ENCODE measurements at places on chromosomes 16 and 17.

- DNase-seq, result peak; percentile 41
Measured at GRCh38 chr16:1773703-1774447, 941 bp upstream of the MRPS34 start.

- no peak for DNase-seq
Measured at GRCh38 chr17:45020354-45021138, 30.9 kb downstream of the DCAKD start.

- DNase-seq, result no peak
Measured at GRCh38 chr17:72967977-72968585, 124.4 kb downstream of the SLC39A11 start.

DNA sequence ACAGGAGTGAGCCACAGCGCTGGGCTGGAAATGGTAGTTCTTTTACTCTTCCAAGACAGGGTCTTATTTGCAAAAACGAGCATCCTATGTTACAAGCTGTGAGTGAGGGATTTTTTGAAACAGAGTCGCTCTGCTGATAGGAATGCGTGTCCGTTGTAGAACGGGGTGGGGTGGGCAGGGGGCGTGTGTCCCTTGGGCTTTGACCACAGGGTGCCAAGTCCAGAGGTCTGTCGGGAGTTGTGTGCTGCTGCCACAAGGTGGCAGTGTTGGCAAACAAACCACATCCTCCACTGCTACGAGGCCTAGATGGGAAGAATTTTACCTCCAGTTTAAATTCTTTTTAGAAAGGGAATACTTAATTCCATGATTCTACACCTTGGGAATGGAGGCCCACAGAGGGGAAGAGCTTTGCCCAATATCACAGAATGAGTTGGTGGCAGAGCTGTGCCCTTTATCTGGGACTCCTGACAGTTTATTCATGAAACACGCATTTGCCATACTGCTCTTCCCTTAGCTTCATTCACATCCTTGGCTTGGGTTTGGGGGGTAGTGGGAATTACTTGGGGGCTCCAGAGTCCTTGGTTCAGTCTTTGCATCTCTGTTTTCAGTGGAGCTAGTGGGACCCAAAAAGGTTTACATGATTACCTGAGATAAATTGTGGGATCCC is 30.6 kb upstream of the ETV4 start:
- DNase-seq, result peak; percentile 77

DNA sequence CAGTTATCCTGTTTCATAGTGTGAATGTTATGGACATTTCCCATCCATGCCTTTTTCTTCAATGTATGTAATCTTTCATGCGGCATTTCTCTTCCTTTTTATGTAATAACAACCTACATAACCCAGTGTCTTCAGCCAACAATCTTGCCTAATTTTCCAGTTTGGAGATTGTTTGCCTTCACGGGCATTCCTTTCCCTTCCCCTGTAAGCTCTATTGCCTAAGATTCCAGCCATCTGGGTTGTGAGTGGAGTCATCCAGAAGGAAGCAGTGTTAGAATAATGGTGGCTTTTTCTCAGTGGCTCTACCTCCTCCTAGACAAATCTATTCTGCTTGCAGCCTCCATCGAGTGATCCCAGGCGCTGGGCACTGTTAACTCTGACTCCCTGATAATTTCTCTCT is 22.3 kb downstream of the SYCE1L start:
- no peak for DNase-seq

- DNase-seq, result peak; percentile 94
Measured at GRCh38 chr16:84726079-84726668, 26.4 kb downstream of the USP10 start.

DNA sequence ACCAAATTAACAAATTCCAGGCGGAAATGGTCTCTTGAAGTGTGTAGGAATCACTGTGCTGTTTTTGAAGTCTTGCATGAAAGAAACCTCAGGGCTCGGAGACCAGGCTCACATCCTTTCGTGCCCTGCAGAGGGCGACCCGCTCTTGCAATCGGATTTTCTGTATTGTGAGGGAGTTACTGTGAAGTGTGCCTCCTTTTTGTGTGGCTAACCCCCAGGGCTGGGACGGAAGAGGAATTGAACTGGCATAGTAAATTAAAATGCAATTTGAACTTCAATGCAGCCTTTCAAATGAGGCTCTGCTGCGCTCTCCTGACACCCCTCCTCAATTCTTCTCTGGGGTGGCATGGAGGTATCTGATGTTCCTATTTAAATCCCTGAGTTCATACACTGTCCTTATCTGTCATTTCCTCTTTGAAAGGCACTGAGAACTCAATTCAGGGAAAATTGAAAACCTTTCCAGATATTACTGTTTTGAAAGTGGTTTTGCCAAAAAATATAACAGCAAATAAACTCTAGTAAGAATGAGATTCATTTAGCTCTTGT is 51.5 kb upstream of the MGAT5B start:
- DNase-seq, result peak; percentile 34

DNA sequence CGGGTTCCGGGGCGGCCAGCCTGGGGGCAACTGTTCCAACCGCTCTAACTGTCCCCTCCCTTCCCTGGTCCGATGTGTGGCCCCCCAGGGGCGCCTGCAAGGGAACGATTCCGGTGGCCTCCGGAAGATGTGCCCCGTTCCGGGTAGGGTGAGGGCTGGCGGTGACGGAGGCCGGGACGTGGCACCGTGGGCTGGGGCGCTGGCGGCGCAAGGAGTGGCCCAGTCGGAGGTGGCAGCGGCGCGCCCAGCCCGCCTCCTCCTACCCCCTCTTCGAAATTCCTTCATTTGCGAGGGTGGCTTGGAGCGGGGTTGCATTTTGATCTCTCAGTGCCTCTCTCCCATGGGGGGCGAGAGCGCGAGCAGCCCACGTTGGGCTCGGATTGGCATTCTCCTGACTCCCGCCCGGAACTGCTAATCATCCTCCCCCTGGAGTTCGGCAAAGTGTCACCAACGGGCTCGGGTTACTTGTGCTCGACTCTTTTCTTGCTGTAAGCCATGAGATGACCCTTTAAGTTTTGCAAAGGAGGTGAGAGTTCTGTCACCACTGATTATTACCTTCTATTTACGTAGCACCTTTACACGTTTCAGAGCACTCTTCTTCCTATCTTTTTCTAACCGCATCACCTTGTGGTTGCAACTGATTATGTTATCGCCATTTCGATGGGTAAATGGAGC is 622 bp downstream of the NDEL1 start:
- peak; percentile 73 for DNase-seq

- no peak for DNase-seq
Measured at GRCh38 chr16:87974178-87974577, 22.9 kb downstream of the BANP start.

DNA sequence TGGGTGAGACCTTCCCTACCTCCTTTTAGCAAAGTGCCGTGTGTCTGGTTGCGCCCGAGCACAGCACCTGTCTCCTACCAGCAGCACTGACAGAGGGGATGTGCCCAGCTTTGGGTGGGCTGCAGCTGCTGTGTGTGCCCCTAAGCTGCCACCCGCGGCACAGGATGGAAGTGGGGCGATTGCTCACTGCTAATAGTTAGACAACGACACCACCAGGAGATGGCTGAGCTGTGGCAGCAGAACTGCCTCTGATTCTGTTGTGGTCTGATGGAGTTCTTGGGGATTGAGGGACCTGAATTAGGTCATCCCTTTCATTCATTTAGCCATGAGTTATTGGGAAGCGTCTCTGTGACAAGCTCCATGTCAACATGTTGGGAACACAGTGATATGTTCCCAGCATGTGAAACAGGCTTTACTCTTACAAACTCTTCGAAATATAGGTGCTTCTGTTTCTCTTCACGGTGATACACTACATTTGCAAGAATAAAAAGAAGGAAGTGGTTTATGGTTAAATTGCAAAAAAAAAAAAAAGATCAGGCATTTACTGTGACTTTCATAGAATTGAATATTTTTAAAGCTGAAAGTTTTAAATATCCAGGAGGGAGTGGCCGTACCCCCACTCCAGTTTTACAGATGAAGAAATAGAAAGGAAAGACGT is 184.4 kb downstream of the MAF start:
- no peak for DNase-seq

DNA sequence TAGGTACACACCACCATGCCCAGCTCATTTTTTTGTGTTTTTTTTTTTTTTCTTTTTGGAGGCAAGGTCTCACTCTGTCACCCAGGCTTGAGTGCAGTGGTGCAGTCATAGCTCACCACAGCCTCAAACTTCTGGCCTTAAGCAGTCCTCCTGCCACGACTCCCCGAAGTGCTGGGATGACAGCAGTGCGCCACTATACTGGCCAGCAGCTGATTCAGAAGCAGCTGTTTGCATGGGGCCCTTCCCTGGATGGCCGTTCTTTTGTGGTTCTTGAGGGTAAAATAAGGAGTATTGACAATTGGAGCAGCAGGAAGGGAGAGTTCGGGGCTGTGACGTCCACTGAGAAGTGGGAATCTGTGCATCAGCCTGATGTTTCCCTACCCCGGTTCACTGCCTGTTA is 41.6 kb downstream of the KIAA0513 start:
- no peak for DNase-seq

- DNase-seq, result peak; percentile 45
Measured at GRCh38 chr17:40963838-40964237, 2.9 kb downstream of the KRT39 start.

- no peak for DNase-seq
Measured at GRCh38 chr17:79438058-79438457, 172.8 kb downstream of the RBFOX3 start.

- peak; percentile 21 for DNase-seq
Measured at GRCh38 chr17:51263006-51263405, 2.7 kb downstream of the UTP18 start.

DNA sequence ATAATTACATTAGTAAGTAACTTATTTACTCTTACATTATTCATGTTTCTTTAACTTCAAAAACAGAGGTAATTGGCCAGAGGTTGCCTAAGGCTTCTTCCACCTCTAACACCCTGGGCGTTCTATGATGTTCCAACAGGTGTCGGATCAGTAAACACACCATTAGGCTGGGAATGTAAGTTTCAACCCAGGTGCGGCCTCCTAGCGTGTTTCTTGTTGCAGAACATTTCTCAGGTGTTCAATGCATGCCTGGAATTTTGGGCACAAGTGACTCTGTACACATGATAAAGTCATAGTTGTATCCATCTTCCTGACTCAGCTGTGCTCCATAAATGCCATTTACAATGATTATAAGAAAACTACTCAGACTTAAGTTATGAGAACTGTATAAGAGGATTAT is 1.0 kb downstream of the KRTAP2-2 start:
- DNase-seq, result no peak

DNA sequence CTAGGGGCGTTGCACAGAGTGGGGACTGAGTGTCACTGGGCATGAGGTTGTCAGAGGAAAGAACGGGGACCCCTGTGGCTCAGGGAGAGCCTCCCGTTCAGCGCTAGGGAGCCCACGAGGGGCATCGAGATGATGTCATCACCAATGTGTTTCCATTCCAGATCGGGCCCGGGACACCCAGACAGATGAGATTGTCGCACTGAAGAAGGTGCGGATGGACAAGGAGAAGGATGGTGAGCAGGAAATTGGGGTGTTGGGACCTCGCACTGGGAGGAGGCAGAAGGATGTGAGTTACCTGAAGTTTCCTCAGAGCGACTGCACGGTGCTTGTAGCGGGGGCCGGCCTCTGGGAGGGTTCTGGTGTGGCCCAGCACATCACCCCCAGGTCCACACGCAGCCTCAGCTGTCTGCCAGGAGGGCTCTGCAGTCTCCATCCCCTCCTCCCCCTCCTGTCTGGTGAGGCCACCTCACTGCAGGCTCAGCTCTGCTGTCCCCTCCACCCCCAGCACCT is 4.0 kb downstream of the CDK10 start:
- DNase-seq, result no peak

- no peak for DNase-seq
Measured at GRCh38 chr17:66485309-66485947, 183.0 kb downstream of the PRKCA start.

DNA sequence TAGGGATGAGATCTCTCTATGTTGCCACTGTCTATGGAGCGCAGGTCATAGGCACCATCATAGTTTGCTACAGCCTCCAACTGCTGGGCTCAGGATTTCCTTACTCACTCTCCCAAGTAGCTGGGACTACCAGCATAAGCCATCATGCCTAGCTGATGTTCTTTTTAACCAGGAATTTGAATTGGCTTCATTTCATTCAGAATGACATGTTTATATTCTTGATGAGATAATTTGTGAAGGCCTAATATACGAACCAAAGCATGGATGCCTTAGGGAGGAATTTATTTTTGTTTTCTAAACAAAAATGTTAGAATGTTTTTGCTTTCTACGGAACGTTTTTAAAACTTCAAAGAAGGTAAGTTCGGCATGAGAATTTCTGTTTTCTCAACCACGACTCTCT is 71.6 kb downstream of the HS3ST3B1 start:
- no peak for DNase-seq

DNA sequence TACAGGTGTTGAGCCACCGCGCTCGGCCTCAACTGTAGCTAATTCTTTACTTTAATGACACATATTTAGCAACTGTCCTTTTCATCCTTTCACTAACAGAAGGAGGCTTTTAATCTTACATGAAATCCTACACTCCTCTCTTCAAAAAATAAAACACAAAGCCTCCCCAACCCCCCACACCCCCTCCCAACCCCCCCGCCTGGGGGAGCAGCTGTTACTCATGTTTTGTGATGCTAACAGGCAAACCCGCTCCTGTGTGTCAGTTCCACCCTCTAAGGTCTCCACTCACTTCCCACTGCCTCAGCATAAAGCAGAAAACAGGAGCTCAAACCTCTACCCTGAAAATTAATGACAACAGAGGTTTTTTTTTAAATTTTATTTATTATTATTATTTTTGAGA is 55.4 kb upstream of the SLC25A19 start:
- no peak for DNase-seq

GRCh38 chr17:63790057-63790456 is 16.1 kb downstream of the DDX42 start:
- DNase-seq, result no peak

DNA sequence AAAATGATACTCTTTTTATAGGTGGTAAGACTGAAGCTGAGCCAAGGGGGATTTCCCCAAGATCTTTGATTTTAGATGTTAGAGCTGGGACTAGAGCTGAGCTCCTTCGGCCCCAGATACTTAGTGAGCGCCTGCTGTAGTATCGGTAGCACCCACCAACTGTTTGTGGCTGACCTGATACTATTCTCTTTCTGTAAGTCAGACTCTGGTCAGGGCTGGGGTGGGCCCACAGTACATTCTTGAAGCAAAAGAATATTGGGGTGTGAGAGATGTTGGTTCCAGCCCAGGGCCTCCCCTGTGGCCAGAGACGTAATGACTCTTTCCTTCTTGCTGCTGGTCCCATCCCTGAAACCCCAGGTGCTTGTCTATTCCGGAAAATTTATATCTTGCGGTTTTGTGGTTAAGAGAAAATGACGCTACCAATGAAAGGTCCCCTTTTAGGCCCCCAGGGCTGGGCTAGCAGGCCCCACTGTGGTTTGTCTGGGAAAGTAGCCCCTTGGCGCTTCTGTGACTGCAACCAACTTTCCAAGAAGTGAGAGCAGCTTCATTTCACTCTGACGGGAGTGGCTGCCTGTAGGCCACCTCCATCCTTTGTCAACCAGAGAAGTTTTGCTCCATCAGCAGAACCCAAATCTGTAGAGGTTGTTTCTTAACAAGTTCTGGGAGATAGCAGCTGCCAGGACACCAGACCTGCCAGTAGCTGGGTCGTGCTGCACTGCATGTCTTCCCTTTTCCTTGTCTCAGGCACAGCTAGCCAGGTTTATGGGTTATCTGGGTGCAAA is 86.4 kb upstream of the LGALS9 start:
- peak; percentile 20 for DNase-seq

GRCh38 chr17:72592242-72592966 is 471.6 kb downstream of the SOX9 start:
- peak; percentile 70 for DNase-seq

- no peak for DNase-seq
Measured at GRCh38 chr17:72445055-72445991, 324.5 kb downstream of the SOX9 start.

Measured in suppressor macrophage treated with lipopolysaccharide for 4 hours (primary cell).